Activated naive CD8-positive, alpha-beta T cell treated with anti-CD3 and anti-CD28 coated beads for 36 hours (primary cell): ENCODE measurements at places on chromosomes 2 and 18. TPM values are rescaled to one million over a fixed set of nuclear protein-coding genes. Genes with fewer than 3 reads are reported as not detected.

Gene DES
- 0.39 TPM for total RNA-seq

Gene MARCO
- not detected for total RNA-seq

Gene RGPD3
- 0.04 TPM for total RNA-seq

Gene CDK15
- total RNA-seq = not detected

Gene ANTXR1
- total RNA-seq = 0.91 TPM

Gene GCA
- 20.8 TPM for total RNA-seq

Gene TLX2
- total RNA-seq = 0.12 TPM

Gene HNMT
- total RNA-seq = not detected
